Progenitor cell of endocrine pancreas (in vitro differentiated cells): ENCODE measurements at places on chromosomes 3 and 15.

GRCh38 chr3:76403556-76403955 lies 618.2 kb upstream of the ZNF717 start:
- no peak for DNase-seq

DNA sequence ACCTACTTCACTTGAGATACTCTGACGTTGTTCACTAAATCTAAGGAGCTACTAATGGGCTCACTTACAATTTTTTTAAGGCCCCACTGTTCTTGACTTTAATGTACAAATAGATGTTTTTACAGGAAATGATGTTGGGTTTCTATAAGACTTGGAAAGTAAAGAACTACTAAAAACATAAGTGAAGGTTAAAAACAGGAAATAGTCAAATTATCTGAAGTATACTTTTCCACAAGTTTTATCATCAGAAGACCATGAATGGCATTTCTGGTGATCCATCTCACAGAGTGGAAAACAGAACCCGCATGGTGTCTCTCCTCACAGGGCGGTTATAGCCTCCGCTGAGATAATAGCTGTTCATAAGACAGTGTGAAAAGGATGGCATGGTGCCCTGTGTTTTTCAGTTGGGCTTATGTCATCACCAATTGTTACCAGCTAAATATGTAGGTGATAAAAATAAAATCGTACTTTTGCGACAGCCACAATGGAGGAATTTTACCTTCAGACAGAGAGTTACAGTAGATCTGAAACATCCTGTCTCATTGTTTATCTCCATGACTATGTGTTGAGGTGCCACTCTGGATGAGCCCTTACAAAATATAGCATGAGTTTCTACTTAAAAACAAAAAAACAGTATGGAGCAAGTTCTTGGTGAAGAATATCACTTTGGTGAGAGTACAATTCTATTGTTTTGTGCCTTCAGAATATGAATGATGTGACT lies 462.4 kb downstream of the RAP2B start:
- DNase-seq, result no peak

- no peak for DNase-seq
These were observed 4.2 kb upstream of the FAM131A start for GRCh38 chr3:184333190-184333589.

DNA sequence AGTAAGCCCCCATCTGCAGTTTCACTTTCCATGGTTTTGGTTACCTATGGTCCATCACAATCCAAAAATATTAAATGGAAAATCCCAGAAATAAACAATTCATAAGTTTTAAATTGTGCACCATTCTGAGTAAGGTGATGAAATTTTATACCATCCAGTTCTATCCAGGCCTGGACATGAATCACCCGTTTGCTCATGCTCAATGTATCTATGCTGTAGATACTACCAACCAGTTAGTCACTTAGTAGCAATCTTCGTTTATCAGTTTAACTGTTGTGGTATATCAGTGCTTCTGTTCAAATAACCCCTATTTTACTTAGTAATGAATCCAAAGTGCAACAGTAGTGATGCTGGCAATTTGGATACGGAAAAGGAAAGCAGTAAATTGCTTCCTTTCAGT lies 381.9 kb upstream of the AGTR1 start:
- DNase-seq, result no peak

GRCh38 chr15:91833056-91833455 lies 20.5 kb upstream of the SLCO3A1 start:
- DNase-seq, result no peak

DNA sequence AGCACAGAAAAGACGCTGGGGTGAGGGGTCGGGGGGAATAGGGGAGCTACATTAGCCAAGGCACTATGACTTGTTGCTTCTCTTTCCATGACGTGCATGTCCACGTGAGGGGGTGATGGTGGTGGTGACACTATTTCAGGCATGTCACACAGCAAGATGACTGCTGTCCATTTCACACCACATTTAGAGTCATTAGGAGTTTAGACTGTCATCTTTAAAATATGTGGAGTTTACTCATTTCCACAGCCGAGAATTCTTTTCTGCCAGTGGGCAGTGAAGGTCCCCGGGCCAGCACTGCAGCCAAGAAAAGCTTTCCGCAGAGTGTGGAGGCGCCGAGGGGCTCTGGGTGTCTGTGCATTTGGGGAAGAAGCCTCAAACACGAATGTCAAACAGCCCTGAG lies 954 bp upstream of the DGKG start:
- DNase-seq, result no peak

- no peak for DNase-seq
These were observed 8.9 kb upstream of the CCDC50 start for GRCh38 chr3:191320316-191320715.

- no peak for DNase-seq
These were observed 11.3 kb downstream of the CGNL1 start for GRCh38 chr15:57387564-57388076.

DNA sequence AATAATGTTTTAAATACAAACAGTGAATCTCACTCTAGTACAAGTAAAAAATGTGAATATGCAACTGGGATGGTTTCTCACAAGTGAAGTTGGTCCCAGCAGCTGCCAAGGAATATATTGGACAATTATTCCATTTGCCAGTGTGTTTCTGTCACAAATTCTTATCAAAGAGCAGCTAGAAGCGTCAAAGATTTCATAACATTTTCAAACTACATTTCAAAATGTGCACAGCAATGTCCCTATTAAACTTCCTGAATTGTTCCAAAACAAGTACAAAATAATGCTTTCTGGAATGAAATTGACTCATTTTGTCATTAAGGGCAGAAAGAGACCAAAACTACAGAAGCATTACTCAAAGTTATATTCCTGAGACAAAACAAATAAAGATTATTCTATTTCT lies 38.3 kb downstream of the GPR176 start:
- DNase-seq, result no peak

- DNase-seq, result no peak
These were observed 66.4 kb upstream of the MCTP2 start for GRCh38 chr15:94164971-94165370.

DNA sequence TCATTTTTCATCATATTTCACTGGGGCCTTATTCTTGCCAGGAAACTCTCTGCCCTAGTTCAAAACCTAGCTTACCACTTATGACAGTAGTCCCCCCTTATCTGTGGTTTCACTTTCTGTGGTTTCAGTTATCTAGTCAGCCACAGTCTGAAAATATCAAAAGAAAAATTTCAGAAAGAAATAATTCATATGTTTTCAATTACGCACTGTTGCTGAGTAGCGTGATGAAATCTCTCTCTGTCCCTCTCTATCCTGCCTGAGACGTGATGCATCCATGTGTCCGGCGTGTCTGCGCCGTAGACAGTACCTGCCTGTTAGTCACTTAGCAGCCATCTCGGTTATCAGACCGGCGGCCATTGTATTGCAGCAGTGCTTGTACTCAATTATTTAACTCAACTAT lies 369.9 kb upstream of the MCTP2 start:
- no peak for DNase-seq

GRCh38 chr15:56042031-56042430 lies 48.6 kb upstream of the NEDD4 start:
- no peak for DNase-seq

DNA sequence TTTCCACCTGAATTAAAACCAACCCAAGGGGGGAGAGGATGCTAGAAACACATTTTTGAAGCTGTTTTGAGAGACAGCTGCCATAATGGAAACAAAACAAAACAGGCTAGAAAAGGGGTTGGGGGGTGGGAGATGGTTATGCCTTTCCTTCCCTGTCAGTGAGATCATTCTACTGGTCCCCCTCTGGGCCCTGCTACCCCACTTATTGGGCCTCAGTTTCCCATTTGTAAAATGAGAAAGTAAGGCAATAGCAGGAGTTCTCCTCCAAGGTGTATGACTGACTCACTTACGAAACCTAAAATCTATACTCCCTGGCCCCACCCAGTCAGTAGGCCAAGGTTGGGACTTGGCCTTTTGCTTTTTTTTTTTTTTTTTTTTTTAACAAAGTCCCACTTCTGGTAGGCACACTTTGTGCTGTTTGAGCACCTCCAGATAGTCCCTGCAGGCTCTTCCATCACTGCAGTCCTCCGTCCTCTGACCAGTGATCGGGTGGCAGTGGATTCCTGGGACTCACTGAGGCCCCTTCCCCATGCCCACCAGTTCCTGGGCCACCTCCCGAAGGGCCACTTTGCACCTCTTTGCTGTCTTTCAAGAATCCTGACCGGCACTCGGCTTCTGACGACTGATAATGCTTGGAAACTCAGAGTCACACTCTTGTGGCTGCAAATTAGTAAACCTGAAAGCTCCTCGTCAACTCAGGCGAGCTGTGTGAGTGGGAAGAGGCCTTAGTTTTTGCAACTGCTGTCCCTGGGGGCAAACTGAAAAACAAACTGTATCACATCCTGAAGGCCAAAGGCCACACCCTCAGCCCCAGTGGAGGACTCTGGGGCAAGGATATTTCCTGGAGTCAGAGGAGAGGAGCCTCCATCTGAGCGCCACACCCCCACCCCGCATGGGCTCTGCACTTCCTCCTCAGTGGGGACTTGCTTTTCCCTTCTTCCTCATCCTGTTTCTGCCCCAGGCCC lies 6.7 kb upstream of the PSTPIP1 start:
- DNase-seq, result no peak
